Vein endothelial cell (primary cell): ENCODE measurements at places on chromosomes 13 and 19. TPM values are rescaled to one million over a fixed set of nuclear protein-coding genes. Genes with fewer than 3 reads are reported as not detected.

ACP7 gene
- not detected in 2 replicates for total RNA-seq

ZNF90 gene
- 0.65 and 1.5 TPM in 2 replicates for total RNA-seq

TUBA3C gene
- total RNA-seq: not detected in 2 replicates

KLK11 gene
- not detected in 2 replicates for total RNA-seq

SBK2 gene
- not detected in 2 replicates for total RNA-seq

PSG3 gene
- total RNA-seq: not detected in 2 replicates

ZNF69 gene
- total RNA-seq: 3.3 and 12.8 TPM in 2 replicates

ZGLP1 gene
- total RNA-seq: 0.33 and 0.38 TPM in 2 replicates

JSRP1 gene
- not detected in 2 replicates for total RNA-seq
